ENCODE measurements at places on chromosomes 12 and 14.
A peak's percentile ranks its signal among the peaks of the same experiment; 100 is the strongest.

- no peak for DNase-seq
Observed at GRCh38 chr12:56163533-56164344, 5.6 kb downstream of the MYL6 start.

DNA sequence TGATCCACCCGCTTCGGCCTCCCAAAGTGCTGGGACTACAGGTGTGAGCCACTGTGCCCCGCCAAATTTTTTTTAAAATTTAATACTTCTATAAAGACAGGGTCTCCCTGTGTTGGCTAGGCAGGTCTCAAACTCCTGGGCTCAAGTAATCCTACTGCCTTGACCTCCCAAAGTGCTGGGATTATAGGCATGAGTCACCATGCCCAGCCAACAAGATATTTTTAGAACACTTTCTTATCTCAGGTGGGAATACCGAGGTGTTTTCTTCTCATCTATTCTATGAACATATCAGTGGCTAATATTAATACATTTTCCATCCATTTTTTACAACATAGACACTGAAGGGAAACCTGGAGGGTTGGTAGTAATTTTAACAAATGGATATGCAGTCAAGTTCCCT is 38.0 kb upstream of the DHRS4 start:
- no peak for DNase-seq

GRCh38 chr12:116537101-116537904 is 21.9 kb upstream of the MAP1LC3B2 start:
- no peak for DNase-seq

DNA sequence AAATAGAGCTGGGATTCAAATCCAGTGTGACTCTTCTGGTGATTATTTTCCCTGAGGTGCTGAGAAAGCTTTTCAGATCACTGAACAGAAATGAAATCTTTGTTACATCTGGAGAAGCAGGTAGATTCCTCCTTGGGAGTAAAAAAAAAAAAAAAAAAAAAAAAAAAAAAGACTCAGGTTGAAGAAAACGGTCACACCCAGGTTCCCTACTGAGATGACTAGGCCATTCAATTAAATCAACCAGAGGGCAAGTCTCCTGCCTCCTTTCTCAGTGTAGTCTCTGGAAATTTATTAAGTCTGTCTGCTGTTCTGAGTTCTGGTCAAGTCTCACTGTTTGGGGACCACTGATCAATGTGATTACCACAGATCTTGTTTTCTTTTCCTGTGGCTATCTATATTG is 24.0 kb downstream of the ARG2 start:
- no peak for DNase-seq

GRCh38 chr12:49960474-49961110 is 1.1 kb upstream of the AQP5 start:
- no peak for DNase-seq

GRCh38 chr14:102749393-102750305 is 27.6 kb upstream of the TRAF3 start:
- DNase-seq, result peak; percentile 49

- DNase-seq, result no peak
Observed at GRCh38 chr12:47967461-47968321, 4.3 kb downstream of the TMEM106C start.

- DNase-seq, result no peak
Observed at GRCh38 chr12:13812168-13812567, 169.2 kb downstream of the GRIN2B start.

DNA sequence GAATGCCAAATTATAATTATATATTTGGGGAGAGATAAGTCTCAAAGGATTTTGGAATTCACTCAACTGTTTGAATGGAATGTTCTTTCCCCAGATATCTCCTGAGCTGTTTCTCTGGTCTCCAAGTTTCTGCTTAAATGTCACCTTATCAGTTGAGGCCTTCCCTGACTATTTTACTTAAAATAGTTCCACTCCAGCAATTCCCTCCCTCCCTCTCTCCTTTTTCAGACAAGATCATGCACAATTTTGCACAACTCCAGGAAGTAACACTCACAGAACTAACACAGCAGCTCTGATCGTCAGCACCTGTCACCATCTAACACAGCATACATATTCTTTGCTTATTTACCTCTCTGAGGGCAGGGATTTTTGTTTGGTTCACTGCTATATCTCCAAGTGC is 12.5 kb downstream of the BTG1 start:
- no peak for DNase-seq

DNA sequence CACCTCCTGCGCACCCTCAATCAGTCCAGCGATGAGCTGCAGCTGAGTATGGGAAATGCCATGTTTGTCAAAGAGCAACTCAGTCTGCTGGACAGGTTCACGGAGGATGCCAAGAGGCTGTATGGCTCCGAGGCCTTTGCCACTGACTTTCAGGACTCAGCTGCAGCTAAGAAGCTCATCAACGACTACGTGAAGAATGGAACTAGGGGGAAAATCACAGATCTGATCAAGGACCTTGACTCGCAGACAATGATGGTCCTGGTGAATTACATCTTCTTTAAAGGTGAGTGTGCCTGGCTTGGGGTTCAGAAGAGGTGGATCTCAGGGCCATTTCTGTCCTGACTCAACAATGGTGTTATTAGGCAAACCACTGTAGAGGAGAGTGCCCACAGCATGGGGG is 2.6 kb downstream of the SERPINA3 start:
- no peak for DNase-seq

DNA sequence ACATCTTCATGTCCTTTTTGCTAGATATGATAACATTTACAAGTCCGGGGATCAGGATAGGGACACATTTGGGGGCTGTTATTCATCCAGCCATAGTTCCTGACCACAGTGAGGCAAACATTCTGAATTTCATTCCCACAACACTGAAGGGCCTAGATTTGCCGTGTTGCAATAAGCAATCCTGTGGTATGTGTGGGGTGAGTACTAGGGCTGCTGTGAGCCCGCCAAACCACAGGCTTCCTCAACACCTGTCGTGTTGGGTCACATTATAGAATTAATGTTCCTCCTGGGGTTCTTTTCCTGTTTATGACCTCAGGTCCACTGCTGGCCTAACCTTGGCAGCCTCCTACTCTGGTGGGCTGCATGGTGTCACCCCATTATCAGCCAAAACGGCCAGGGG is 119.2 kb downstream of the TBC1D30 start:
- no peak for DNase-seq

DNA sequence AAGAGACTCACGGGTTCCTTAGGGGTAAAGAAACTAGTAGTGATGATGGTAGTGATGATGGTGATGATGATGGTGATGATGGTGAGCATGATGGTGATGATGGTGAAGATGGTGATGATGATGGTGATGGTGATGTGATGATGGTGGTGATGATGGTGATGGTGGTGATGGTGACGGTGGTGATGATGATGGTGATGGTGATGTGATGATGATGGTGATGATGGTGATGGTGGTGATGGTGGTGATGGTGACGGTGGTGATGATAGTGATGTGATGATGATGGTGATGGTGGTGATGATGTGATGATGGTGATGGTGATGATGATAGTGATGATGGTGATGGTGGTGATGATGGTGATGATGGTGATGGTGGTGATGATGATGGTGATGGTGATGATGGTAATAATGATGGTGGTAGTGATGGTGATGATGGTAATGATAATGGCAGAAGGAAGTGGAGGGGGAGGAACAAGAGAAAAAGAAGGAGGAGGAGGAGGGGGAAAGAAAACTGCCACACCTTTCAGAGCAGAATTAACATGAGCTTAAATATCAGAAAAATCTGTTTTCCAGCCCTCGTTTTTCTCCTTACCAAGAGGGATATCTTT is 85.5 kb downstream of the FZD10 start:
- DNase-seq, result no peak

GRCh38 chr12:116199160-116199706 is 78.3 kb downstream of the MED13L start:
- DNase-seq, result no peak

DNA sequence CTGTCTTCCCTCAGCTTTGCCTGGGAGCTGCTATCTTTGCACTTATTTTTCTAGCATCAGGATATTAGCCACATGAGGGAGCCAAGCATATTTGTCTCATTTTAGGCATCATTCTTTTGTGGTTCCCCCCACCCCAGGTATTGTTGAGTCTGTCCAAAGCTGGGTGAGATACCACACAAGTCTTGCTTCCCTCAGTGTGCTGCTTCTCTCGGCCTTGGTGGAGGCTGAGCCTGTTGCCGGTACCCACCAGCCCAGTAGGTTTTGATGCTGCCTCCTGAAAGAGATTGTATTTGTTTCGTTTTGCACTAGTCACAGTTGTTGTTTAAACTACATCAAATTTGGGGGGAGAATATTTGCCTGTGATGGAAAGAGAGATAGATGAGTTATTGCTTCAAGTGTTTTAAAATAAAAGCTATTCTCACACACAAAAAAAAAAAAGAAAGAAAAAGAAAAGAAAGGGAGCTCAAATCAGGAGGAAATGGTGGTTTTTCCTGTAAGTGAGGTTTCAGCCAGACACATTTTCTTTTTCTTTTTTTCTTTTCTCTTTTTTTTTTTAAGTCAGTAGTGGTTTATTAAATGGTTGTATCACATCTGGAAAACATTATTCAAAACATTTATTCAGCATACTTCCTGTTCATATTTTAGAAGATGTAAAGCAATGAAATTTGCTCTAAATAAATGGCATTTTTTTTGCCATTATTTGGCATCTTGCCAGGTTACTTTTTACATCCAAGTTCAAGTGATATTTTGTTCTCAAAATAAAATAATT is 58.5 kb downstream of the SLC4A8 start:
- DNase-seq, result no peak

DNA sequence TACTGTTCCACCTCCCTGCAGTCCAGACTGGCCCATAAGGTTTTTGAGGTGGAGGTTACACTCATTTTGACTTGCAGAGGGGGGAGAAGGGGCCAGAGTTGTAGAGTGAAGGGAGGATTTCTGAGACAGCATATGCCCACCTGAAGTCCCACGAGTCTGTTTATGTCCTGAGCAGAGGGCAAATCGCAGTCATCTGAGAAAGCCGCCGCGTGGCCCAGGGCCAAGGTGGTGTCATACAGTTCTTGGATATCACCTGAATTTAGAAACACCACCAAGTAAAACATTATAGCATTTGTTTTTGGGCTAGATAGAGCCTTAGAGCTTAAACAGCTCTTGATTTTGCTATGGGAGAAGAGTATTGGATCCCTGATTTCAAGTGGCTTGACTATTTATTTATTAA is 30.9 kb downstream of the TDG start:
- DNase-seq, result no peak

GRCh38 chr14:63496837-63497400 is 46.3 kb downstream of the PPP2R5E start:
- DNase-seq, result no peak

DNA sequence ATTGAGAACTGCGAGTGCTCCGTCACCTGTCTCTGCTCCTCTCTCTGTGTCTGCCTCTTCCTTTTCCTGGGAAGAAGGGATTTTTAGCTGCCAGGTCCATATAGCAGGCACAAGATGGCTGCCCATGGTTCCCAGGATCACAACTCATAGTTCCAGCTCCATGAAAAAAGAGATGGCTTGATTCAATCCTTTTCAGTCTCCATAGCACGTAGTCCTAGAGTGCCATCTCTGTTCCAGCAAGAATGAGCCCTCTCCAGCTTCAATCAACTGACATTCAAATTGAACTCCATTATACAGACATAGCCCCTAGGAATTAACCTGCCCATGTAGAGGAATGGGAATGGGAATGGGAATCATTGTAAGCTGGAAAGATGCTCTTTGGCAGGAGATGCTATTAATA is 34.7 kb upstream of the RTRAF start:
- no peak for DNase-seq

- DNase-seq, result no peak
Observed at GRCh38 chr12:120224304-120225199, 23.6 kb upstream of the RPLP0 start.

- no peak for DNase-seq
Observed at GRCh38 chr14:95256776-95257060, 63.0 kb downstream of the CLMN start.

DNA sequence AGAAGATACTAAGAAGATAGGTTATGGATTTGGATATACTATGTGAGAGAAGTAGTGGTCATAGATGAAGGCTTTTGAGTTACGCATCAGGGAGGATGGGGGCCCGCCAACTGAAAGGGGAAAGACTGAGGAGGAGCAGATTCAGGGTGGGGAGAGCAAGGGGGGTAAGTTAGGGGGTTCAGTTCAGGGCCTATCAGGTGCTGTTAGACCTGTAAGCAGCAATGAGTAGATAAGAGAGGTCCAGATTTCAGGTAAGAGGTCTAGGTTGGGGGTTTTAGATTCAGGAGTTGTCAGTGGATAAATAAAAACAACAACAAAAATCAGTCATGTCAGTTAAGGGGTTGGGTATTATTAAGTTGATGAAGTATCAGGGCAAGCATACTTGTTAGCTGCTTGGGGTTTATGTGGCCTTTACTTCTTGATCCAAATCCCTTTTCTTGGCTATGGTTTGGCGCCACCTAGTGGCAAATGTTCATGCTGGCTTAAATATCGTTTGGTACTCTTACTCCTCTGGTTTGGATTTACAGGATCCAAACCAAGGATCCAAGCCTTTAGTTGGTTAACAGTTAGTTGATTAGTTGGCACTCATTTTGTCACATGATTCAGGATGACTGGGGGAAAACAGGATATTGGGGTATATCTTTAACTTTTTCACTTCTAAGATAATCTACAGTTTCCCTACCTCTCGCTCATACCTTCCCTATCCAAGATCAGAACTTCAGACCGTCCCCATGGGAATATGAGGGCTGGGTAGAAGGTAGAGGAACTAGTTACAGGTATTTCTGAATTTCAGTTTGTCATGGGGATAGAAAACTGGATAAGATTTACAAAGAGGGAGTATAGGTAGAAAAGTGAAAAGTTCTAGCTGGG is 65.1 kb downstream of the PCNX1 start:
- peak; percentile 22 for DNase-seq

DNA sequence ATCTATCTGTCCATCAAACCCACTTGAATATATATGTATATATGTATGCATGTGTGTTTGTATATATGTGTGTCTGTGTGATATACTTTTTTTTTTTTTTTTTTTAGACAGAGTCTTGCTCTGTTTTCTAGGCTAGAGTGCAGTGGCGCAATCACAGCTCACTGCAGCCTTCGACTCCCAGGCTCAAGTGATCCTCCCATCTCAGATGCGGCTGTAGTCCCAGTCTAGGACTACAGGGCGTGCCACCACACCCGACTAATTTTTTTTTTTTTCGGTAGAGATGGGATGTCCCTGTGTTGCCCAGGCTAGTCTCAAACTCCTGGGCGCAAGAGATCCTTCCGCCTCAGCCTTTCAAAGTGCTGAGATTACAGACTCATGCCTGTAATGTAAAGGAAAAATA is 13.0 kb upstream of the APOBEC1 start:
- no peak for DNase-seq

GRCh38 chr14:71804992-71805391 is 127.2 kb upstream of the RGS6 start:
- no peak for DNase-seq

- peak; percentile 13 for DNase-seq
Observed at GRCh38 chr12:24363177-24363754, 413.8 kb upstream of the SOX5 start.

DNA sequence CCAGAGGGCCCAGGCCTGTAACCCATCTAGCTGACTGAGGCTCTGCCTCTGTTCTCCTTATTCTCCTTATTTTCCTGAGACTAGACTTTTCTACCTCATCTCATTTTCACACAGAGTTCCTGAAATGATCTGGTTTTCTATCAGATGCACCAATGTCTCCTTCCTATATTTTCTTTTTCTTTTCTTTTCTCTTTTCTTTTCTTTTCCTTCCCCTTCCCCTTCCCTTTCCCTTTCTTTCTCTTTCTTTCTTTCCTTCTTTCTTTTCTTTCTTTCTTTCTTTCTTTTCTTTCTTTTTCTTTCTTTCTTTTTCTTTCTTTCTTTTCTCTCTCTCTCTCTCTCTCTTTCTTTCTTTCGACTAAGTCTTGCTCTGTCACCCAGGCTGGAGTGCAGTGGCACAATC is 3.0 kb upstream of the CCDC184 start:
- DNase-seq, result no peak

- no peak for DNase-seq
Observed at GRCh38 chr14:95683793-95684192, 2.4 kb upstream of the TCL1B start.

- no peak for DNase-seq
Observed at GRCh38 chr14:104115131-104115600, 23.2 kb upstream of the KIF26A start.

All from SHP77 treated with DMSO at 0.1 percent for 48 hours (cell line).